ENCODE measurements at places on chromosomes 4 and X.
A peak's percentile ranks its signal among the peaks of the same experiment; 100 is the strongest.

- DNase-seq: peak; percentile 19
These were observed 36.6 kb downstream of the CCNG2 start for GRCh38 chr4:77193511-77194102.

DNA sequence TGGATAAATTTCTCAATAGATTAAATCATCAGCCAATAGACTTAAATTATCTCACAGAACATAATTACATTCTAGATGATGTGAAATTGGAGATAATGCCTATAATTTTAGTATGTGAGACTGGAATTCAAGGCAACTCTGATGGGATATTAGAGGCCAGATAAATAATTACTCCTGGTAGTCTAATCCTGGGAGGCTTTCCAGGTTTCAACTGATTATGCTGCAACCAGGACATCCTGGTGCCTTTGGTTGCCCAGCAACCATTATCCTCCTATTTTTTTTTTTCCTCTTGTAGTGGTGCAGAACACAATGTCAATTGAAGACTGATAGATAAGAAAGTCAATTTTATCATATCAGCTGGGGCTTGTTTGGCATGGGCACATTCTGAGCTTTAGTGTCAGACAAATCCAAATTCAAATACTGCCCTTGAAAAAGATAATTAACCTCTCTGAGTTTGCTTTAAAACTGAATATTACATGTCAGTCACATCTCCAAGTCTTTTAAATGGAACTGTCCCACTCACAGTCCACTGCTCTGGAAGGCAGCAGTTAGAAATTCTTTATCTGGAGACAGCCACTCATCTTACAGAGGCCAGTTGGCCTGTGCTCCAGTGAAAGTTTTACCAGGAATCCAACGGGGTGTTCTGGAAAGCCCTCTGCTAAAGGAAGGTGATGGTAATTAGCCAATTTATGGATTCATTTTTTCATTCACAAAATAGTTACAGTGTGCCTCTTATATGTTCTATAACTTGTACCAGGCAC lies 95.3 kb upstream of the GUCY1A1 start:
- no peak for DNase-seq

DNA sequence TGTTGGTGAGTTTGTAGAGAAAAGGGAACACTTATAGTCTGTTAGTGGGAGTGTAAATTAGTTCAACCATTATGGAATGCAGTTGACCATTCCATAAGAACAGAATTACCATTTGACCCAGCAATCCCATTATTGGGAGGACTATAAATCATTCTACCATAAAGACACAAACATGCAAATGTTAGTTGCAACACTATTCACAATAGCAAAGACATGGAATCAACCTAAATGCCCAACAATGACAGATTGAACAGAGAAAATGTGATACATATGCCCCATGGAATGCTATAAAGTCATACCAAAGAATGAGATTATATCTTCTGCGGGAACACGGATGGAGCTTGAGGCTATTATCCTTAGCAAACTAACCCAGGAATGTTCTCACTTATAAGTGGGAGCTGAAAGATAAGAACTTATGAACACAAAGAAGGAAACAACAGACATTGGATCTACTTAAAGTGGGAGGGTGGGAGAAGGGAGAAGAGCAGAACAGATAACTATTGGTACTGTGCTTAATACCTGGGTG lies 1819.2 kb upstream of the ADGRL3 start:
- no peak for DNase-seq

DNA sequence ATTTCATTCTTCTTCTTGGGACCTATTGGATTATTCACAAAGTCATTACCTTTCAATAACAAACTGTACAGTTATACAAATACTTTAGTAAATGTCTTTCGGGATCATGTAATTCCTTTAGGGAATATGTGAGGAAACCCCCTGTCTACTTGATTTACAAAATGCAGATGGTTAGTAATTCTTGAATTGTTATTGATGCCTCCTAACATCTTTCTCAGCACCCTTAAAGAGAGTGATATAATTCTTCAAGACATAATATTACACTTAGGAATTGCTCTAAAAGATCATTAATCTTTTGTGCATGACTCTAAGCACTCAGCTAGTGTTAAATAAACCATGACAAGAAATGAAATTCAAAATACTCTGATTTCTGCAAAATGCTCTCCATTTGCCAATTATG lies 988.1 kb upstream of the HS3ST1 start:
- DNase-seq: no peak

- no peak for DNase-seq
These were observed 219.8 kb downstream of the MAML3 start for GRCh38 chr4:139934057-139934707.

- no peak for DNase-seq
These were observed 85.6 kb downstream of the SLIT2 start for GRCh38 chr4:20337261-20337664.

DNA sequence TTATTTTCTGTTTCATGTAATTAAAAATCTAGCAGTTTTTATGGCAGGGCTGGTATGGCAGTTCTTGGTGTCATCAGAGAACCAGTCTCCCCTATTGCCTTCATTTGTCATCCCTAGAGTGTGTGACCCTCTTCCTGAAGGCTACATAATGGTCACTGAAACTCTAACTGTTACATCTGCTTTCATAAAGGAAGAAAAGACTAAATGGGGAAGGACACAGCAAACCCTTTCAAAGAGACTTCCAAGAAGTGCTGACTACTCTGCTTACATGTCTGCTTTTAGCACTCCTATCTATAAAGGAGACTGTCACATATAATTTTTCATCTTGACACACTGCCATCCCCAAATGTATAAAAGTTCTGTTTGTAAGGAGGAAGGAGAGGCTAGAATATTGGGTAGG lies 105.9 kb upstream of the DIAPH2 start:
- no peak for DNase-seq

- DNase-seq: no peak
These were observed 39.5 kb downstream of the TMEM165 start for GRCh38 chr4:55435141-55435841.

- peak; percentile 1 for DNase-seq
These were observed 1028.4 kb upstream of the INTU start for GRCh38 chr4:126604268-126604867.

DNA sequence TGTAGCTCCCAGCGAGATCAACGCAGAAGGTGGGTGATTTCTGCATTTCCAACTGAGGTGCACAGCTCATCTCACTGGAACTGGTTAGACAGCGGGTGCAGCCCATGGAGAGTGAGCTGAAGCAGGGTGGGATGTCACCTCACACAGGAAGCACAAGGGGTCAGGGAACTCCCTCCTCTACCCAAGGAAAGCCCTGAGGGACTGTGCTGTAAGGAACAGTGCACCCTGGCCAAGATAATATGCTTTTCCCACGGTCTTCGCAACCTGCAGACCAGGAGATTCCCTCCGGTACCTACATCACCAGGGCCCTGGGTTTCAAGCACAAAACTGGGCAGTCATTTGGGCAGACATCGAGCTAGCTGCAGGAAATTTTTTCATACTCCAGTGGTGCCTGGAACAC lies 216.4 kb upstream of the TET2 start:
- no peak for DNase-seq

- DNase-seq: no peak
These were observed 952 bp downstream of the ARSD start for GRCh38 chrX:2928191-2928582.

- no peak for DNase-seq
These were observed 76.0 kb downstream of the FAT4 start for GRCh38 chr4:125390727-125391126.

- DNase-seq: no peak
These were observed 27.5 kb upstream of the ABCG2 start for GRCh38 chr4:88185906-88186305.

- no peak for DNase-seq
These were observed 37.3 kb downstream of the RNF212 start for GRCh38 chr4:1075809-1076699.

- no peak for DNase-seq
These were observed 36.4 kb upstream of the ANKRD50 start for GRCh38 chr4:124748965-124749364.

GRCh38 chr4:183722731-183723560 lies 63.9 kb downstream of the TRAPPC11 start:
- no peak for DNase-seq

DNA sequence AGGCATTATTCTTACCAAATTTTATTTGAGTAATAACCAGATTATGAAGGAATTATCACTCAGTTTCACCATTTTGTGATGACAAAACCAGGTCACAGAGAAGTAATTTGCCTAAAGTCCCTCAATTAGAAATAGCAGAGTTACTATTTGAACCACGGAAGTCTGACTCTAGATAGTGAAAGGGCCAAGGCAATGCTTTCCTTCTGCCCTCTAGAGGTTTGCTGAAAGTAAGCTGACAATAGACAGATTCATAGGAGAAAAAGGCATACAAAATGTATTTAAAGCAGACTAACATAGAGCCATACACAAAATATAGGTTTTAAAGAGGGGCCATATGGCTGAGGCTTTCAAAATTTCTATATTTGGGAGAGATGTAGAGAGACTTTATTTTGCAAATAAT lies 43.1 kb downstream of the CXXC4 start:
- DNase-seq: peak; percentile 6

GRCh38 chr4:54433686-54434085 lies 204.6 kb downstream of the PDGFRA start:
- DNase-seq: no peak

GRCh38 chr4:2790583-2791517 lies 2.0 kb upstream of the SH3BP2 start:
- no peak for DNase-seq

DNA sequence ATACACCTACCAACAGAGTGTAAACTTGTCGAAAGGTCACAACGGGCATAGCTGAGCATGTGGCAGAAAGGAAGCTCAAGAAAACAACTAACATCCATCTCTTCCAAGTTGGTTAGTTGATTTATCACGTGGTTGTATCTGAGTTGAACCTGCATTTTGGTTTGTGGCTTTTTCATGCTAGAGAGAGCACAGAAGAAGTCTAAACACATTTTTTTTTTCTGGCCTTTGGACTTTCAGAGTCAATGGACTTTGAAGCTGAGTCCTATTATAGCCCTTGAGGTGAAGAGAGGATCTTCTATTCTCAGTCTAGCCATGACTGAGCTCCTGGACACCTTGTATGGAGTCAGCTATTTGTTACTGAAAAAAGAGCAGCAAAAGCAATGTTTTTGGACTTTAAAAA lies 150.6 kb upstream of the TRPC5 start:
- DNase-seq: no peak

DNA sequence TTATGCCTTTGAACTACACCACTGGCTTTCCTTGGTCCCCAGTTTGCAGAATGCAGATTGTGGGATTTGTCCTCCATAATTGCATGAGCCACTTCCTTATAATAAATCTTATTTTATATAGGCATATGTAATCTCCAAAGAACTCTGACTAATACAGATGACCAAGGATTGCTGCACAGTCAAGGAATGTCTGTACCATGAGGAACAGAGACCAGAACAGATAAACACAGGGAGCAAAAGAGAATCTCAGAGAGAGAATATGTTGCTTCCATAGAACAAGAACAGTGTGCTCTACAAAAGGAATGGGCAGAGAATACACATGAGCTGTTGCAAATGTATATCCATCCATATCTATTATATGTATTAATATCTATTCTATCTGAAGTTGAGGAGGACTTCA lies 111.1 kb downstream of the ADRA2C start:
- DNase-seq: no peak

GRCh38 chr4:147833254-147833653 lies 101.4 kb downstream of the ARHGAP10 start:
- DNase-seq: no peak

GRCh38 chrX:139932073-139932900 lies 566 bp downstream of the ATP11C start:
- no peak for DNase-seq

DNA sequence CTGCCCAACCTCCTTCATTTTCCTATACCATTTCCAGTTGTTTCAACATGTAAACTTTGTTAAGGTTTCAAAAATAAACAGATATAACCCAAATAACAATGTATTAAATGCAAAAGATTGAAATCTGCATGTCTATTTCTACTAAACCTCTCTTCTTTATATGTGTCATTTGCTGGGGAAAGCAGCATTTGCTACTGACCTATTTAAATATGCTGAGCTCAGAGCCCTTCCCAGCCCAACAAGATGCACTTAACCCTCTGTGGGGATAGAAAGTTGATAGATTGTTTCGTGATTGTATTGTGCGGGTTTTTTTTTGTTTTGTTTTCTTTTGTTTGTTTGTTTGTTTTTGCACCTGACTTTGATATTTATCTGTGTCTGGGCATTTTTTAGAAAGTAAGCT lies 139.5 kb downstream of the UCHL1 start:
- DNase-seq: no peak

DNA sequence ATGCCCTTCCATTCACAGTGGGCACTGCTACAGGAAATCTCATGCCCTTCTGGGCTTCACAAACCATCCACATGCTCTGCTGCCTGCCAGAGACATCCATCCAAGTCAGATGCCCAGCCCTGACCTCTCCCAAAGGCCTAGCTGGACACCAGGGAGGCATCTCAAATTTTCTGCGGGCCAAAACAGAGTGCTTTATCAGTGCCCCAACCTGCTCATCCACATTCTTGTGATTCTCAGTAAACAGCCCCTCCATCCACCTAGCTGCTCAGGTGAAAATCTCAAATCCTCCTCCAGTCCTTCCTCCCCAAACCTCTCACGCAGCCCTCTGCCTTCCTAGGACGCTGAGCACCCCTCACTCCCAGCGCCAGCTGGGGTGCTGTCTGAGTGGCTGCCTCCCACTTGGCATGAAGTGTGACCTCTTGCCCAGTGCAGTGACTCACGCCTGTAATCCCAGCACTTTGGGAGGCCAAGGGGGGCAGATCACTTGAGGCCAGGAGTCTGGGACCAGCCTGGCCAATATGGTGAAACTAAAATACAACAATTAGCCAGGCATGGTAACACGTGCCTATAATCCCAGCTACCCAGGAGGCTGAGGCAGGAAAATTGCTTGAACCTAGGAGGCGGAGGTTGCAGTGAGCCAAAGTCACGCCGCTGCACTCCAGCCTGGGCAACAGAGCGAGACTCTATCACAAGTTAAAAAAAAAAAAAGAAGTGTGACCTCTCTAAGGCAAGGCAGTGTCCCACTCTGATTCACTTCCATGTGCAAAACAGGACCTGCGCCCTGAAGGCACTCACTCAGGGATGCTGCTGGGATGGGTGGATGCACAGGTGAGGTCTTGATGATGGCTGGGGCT lies 1.7 kb upstream of the AFAP1 start:
- no peak for DNase-seq

DNA sequence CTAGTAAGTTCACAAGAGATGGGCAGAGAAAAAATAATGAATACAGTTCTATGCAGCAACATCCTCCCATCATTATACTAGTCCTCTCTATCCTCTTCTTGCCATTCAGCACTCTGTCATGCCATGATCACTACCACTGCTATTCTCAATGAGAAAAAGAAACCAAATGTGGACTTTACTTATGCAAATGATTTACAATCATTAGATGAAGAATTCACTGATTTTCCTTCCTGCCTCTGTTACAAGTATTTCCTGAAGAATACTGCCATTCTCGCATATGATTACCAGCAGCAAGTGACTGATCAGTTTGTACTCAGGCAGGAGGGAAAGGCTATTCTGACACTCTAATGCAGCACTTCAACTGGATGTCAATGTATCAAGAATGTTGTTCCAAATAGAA lies 50.3 kb downstream of the WDFY3 start:
- DNase-seq: no peak

DNA sequence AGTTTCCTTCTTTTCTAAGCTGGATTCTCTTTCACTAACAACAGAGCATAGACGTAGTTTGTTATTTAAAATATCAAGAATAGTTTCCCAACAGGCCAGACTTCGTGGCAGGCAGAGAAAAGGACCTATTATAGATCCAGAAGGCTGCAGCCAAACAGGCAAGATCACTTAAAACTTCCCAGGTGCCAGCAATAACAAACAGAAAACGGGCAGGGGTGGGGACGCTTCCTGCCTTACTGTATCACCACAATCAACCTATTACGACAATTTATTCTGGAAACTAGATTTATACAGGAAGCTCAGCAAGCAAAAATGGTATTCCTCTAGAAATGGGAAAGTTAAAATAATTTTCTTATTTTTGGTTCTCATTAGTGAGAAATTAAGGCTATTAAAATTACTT lies 22.1 kb downstream of the RWDD4 start:
- DNase-seq: no peak
